Ecto neural progenitor cell (in vitro differentiated cells): ENCODE measurements at places on chromosomes 1 and 21.

- DNase-seq, result no peak
These were observed 144.2 kb upstream of the POGK start for GRCh38 chr1:166695115-166695514.

GRCh38 chr1:21383785-21384401, 56.0 kb upstream of the NBPF3 start:
- no peak for DNase-seq

GRCh38 chr1:241972703-241973369, 15.3 kb downstream of the BECN2 start:
- DNase-seq, result peak; percentile 78

DNA sequence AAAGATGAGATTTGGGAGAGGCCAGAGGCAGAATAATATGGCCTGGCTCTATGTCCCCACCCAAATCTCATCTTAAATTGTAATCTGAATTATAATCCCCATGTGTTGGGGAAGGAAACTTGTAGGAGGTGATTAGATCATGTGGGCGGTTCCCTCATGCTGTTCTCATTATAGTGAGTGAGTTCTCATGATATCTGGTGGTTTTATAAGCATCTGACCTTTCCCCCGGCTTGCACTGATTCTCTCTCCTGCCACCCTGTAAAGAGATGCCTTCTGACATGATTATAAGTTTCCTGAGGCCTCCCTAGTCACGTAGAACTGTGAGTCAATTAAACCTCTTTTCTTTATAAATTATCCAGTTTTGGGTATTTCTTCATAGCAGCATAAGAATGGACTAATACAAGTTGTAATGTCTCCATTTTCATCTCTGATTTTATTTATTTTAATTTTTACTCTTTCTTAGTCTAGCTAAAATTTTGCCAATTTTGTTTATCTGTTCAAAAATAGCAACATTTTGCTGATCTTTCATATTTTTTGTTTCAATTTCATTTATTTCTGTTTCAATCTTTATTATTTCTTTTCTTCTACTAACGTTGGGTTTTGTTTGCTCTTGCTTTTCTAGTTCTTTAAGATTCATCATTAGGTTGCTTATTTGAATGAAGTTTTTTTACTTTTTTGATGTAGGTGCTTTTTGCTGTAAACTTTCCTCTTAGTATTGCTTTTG, 67.0 kb upstream of the ZRANB2 start:
- no peak for DNase-seq

- DNase-seq, result no peak
These were observed 36.6 kb downstream of the H3-3A start for GRCh38 chr1:226098870-226099835.

DNA sequence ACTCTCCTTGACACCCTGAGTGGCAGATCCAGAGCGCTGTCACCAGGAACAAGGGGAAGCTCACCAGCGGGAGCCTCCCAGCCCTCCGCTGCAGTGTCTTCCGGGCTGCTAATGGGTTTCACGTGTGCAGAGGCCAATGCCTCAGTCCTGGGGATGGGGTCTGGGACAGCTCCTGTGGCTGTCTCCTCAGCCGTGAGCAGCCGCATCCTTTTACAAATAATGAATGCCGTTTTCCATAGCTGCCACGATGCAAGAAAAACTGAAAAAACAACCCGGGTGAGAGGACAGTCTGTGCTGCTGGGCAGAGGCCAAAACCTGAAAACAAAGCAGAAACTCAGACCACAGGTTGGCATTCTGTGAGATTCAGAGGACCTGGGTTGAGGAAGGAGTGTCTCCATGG, 212.2 kb upstream of the RAB4A start:
- DNase-seq, result no peak

DNA sequence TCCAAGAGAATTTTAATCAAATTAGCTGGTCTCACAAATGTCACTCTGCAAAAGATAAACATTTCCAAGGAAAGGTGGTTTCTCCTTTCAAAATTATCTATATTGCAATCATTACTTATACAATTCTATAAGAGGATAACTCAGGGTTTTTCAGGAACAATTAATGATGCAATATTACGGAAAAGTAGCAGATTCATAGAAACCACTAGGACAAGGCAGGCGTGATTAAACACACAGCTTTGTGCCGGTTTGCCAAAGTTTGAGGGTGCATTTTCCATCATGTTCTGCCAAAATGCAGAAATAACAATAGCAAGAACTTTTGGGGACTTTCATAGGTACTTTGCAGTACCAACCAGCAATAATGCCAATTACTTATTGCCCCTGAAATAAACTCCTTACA, 605 bp downstream of the TNFRSF9 start:
- no peak for DNase-seq

DNA sequence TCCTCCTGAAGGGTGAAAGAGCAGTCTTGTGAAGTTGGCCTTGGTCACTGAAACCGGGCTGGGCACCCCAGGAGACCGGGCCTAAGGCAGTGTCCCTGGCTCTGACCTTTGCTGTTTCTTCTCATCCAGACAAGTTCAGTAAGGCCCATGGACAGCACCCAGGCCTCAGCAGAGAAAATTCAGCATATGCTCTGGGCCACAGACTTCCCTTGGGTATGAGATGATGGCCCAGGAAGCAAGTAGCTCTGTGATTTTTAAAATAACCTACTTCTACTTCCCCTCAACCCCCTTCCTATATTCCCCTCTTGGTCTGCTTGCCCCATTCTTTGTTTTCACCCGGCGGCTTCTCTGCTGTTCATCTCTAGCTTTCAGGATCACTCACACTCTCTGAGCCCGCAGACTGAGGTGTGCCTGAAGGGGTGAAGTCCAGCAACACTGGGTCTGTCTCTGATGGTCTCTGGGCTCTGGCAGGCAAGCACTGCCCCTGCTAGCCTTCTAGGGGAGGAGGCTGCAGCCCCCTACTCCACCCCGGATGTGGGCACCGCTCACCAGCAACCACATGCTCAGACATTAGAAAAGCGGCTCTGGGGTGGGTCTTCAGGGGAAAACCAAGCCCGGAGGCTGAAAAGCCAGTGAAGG, 2.9 kb upstream of the GPR25 start:
- DNase-seq, result no peak

DNA sequence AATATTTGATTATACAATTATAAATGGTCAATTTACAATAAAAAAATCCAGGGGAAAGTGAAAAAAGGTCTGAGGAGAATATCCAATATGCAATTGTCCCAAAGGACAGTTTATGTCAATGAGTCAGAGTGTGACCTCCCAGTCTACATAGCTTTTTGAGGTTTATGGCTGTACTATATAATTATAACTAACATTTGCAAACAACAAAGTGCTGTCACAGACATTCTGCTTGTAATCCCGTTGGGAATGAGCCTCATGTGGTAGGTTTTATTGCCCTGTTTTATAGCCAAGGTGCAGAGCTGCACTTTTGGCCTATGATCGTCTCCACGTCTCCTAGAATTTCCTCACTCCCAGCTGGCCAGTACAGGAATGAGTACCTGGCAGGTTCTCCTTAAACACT, 103.8 kb downstream of the ADSS2 start:
- DNase-seq, result peak; percentile 2

DNA sequence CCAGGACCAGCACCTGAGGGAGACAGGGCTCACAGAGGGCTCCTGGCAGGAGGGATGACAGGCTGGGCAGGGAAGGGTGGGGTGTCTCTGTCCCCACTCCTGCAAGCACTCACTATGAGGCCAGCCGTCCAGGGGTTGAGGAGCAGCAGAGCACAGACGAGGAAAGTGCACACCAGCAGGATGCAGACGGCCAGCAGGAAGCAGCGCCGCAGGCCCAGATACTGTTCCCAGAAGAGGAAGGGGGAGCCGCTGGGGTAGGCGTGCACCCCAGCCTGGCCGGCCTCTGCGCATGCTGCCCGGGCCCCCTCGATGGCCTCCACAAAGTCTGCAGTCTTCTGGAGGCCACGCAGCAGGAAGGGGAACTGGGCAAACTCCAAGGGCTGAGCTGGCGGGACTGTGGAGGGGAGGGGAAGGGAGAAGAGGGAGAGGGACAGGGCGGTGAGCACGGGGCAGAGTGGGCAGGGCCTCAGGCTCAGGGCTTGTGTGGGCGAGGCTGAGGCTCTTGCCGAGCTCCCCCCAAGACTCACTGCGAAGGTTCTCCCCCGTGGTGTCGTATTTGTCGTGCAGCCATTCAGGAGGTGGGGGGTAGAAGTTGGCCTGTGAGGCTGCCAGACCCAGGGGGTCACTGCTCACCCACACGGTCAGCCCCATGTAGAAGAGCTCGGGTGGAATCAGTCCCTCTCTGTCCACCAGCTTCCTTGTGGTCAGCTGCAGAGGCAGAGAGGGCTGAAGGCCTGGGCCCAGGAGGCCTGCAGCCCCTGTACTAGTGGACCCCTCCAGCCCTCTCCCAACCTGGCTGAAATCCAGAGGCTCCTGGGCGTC, 16.5 kb downstream of the PTCH2 start:
- DNase-seq, result peak; percentile 52

DNA sequence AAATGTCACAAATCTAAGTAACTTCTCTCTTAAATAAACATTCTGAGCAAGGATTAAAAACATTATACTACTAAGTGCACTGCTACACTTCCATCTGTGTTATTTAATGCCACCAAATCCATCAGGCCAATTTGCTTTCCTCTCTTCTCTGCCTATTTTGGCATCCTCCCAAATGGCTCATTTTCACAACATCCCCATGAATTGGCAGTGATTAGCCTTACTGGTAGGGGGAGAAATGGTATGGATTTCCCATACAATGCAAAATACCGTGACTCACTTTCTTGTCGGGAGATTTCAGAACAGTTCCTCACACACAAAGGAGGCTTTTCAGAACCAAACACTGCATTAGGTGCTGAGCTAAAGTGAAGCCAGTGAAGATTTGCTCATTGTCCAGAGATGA, 195.7 kb downstream of the MIS18A start:
- no peak for DNase-seq

- no peak for DNase-seq
These were observed 91.3 kb downstream of the ITSN1 start for GRCh38 chr21:33733601-33734000.

GRCh38 chr1:232487236-232487635, 142.7 kb downstream of the SIPA1L2 start:
- no peak for DNase-seq

GRCh38 chr1:53398091-53398490, 61.1 kb upstream of the DMRTB1 start:
- no peak for DNase-seq

DNA sequence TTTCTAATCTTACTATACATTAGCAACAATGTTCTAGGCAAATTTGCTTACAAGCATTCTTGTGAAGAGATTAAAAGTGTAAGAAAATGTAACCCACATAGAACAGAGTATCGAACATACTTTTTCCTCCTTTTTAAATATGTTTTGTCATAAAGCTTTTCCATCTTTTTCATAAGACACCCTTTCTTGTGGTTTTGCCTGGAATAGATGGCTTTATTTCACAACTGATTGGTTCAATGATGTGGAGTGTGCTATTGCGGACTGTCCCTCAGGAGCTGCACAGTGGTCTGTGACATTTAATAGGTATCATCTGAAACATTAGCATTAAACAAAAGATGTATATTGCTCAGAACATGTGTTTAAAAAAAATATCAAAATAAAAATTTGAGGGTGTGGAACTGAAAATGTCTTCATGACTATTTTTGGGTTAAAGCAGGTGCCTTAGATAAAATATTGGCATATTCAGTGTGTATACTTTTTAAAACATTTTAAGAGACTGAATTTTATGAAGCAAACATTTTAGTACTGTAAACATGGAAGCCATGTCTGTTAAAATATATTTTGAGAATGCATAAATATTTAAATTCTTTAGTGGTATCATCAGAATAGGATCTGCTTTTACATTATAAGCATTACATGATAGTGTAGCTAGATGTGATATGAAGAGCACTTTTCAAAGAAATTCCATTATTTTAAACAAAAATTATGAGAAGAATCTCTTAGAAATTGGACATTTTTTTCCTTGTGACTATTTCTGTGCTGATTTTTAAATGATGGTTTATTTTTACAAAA, 48.3 kb upstream of the C1orf146 start:
- no peak for DNase-seq

DNA sequence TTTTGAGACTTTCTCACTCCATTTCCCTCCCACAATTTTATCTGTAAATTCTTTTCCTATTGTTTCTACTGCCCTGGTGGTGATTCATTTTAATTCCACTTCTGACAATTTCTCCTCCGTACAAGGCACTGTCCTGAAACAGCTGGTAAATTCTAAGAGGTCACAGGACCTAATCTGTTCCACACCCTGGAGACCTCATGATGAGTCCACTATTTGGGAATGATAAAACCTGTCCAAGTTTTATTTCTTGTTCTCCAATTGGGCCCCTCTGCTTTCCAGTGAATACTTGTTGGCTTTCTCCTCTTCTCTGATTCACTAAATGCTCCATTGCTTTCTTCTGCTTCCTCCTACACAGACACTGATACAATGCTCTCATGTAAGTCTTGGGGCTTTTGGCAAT, 343.1 kb upstream of the DUSP10 start:
- DNase-seq, result no peak

DNA sequence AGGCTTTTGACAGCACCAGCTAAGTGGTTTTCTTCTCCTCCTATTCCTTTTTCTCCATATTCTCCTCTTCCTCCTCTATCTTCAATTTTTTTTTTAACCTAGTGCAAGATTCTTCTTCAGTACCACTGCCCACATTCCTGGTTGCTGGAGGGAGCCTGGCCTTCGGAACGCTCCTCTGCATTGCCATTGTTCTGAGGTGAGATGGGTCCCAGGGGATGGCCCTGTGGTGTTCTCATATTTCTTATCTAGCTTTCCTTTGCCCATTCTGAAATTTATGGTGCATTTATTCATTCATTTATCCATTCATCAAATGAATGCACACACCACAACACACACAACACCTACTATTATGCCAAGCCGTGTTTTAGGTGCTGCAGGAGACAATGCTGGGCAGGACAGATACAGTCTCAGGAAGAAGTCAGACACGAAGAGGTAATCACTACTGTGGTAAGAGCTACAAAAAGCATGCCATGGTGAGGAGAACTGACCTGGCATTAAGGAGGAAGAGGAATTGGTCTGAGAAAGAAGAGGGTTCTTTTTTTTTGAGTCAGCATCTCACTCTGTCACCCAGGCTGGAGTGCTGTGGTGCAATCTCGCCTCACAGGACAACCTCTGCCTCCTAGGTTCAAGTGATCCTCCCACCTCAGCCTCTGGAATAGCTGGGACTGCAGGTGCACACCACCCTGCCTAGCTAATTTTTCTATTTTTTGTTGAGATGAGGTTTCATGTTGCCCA, 47.5 kb upstream of the TDRD10 start:
- DNase-seq, result no peak

DNA sequence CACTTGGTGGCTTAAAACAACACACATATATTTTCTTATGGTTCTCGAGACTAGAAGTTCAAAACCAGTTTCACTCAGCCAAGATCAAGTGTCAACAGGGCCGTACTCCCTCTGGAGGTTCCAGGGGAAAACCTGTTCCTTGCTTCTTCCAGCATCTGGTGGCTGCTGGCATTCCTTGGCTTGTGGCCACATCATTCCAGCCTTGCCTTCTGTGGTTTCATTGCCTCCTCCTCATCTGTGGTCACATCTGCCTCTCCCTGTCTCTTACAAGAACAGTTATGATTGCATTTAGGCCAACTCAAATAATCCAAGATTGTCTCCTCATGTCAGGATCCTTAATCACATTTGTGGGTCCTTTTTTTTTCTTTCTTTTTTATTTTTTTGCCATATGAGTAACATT, 240.7 kb upstream of the HOOK1 start:
- DNase-seq, result no peak

GRCh38 chr1:63148825-63149645, 173.3 kb upstream of the FOXD3 start:
- peak; percentile 58 for DNase-seq

GRCh38 chr1:162988869-162989268, 80.3 kb upstream of the RGS4 start:
- DNase-seq, result no peak
